Activated CD8-positive, alpha-beta T cell treated with anti-CD3 and anti-CD28 coated beads for 36 hours (primary cell): ENCODE measurements at places on chromosomes 5 and 9.

GRCh38 chr5:143576711-143577484, 173.4 kb upstream of the NR3C1 start:
- DNase-seq = no peak

DNA sequence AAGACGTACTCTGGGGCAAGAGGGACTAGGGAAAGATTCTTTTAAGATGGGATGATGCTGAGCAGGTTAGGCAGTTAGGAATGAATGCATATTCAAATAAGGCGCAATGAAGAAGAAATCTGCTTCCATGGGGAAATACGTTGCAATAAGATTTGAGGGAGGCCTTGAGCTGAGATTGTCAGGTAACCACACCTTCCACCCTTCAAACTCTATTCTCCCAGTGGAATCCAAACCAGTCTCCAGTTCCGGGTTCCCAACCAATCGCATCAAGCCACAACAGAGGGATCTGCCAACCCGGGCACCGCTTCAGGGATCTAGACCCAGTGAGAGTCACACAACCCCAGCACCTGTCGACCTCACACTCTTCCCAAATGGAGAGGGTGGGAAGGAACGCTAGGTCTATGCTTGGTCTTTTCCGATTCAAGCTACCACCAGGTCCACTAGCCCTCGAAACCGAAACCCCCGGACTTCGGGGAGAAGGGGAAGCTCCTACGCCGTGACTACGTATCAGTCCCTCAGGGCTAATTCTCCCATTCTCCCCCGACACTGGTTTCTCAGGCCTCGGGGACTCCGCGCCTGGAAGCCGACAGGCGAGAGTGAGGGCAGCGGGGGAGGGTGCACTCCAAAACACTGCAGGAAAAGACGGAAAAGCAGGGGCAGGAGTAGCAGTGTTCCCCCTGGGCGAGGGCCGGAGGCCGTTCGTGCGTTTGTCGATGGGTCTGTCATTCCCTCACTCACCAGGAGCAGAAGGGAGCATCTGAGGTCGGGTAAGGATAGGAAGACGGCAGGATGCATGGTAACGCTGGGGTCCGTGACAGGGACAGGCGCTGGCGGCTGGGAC, 534 bp downstream of the ERP44 start:
- peak; percentile 32 for DNase-seq

GRCh38 chr5:172943906-172944305, 15.3 kb upstream of the RPL26L1 start:
- DNase-seq = no peak

DNA sequence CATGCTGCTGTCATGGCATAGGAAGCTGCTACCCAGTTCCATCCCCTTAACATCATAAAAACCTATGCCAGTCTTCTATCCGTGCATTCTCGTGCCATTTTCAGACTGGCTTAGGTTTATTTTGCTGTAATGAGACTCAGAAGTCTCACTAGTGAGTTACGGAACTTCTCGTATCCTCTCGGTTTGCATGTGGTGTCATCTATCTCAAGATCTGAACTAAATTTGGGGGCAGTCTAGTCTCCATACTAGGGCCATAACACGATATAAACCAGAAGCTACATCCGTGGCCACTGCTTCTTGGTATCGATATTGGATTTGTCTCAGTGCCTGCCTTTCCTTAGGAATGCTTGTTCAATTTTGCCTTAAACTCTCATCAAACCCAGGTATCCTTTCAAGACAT, 771.2 kb upstream of the CDH10 start:
- DNase-seq = no peak

DNA sequence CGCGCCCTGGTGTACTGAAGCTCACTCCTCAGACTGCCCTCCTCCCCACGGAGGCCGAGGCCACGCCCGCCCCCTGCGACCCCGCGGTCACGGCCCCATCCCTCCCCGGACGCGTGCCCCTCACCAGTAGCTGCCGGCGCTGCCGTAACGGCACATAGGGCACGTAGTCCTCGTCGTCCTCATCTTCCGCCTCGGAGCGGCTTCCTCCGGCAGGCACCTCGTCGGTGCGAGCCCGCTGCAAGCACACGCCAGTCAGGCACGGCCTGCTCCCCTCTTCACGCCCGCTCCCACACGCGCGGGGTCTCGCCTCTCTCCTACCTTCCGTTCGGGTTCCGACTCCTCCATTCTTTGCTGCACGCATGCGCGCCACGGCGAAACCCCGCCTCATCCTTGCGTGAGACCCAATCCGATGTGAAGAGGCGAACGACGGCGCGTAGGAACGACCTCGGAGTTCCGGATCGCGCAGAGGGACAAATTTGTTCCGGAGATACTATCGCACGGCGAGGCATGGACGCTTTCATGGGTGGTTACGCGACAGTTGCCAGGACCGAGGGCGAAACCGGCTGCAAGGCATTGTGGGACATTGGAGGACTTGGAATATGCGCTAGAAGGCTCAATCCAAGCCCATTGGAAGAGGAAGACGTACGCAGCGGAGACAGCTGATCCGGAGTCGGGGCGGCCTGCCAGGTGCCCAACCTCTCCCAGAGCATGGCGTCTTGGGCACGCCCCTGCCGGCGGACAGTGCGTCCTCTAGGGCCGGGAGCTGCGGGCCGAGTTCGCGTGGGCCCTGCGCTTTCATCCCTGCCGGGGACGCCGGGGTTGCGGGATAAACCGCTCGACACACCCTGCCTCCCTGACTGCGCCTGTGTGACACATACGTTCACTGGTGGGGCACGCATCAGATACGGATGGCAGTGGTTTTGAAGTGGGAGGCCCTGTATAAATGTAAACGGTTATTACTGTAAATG, at the start of gene DDX41:
DDX41 (minus strand) TSS at position 361 of the 968 bp plus-strand sequence; CDS start at position 345, 16 bp downstream.
- peak; percentile 97 for DNase-seq

DNA sequence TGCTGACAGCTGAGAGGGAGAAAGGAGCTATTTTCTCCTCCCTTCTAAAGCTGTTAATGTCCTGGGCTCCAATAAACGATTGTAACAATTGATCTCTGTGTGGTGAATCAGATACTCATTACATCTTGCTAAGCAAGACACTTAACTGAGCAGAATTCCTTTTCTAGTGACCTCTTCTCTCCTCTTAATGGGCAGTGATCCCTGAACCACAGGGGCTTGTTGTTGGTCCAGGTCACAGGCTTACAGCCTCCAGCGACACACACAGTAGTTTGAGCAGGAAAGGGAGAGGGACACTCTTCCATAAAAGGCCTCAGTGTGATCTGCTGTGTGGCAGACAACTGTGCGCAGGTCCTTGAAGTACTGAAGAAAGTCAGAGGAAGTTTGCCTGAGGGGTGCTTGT, 58.5 kb upstream of the MYO10 start:
- no peak for DNase-seq

- no peak for DNase-seq
Measured at GRCh38 chr9:70156729-70157128, 102.0 kb upstream of the SMC5 start.

DNA sequence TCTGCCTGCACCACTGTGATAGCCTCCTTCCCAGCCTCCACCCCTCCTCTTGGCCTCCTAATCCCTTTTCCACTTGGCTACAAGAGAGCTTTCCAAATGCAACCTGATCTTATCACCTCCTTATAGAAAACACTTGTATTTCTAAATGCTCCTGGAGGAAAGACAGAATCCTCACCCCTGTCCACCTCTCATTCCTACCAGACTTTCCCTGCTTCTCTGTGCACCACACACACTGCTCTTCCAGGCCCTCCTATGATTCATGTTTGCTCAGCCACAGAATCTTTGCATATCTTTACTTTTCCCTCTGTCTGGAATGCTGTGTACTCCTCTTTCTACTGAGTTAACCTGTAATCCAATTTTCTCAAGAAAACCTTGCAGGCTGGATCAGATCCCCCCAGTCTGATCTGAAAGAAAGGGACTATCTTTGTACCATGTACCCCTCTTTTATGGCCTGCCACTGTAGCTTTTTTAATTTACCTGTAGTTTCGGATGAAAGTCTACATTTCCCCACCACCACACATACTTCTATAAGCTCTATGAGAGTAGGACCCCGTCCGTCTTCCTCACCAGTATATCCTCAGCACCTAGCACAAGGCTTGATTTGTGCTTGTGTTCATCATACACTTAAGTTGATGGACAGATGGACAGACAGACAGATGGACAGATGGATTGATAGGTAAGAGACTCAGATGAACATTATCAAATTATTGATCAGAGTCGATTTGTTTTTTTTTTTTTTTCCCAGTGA, 95.3 kb downstream of the GALNT10 start:
- DNase-seq = no peak

DNA sequence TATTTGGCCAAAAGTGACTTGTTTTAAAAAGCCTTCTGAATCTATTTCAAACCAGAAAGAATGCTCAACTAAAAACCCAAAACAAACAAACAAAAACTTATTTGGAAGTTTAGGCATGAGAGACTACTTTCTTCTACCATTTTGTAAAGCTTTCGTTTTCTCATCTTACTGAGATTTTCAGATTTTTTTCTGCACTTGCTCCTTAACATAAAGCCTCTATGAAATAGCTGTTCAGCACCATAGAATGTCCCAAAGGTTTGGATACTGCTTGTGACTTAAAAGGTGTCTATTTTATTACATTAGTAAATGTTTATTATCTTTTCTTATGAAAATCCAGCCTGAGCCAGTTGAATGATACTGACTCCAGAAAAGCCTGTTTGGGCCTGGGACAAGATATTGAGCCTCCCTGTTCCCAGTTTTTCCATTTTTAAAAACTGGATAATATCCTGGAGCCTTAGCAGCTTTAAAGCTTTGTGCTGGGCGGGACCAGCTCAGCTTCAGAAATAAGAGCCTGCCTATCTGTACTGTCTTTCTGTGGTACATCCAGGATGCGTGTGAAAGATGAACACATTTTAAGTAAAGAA, 292.6 kb downstream of the ZSWIM6 start:
- no peak for DNase-seq

DNA sequence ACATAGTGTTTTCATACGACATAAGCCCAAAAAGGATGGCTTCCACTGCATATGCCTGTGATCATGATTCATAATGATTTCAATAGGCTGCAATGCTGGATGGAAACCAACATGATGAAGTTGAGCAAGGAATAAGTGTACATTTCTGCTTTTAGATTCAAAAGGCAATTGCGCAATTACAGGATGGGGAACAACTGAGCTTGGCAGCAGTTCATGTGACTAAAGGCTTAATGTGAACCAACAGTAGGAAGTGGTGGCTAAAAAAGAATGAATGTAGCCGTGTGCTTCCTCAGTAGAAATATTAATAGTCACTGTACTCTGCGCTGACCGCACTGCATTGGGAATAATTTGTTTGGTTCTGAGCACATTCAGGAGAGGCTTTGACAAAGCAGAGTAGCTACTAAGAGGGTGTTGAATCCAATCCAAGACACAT, 51.2 kb downstream of the SLC1A3 start:
- DNase-seq = no peak

GRCh38 chr5:132233081-132233480, 5.4 kb upstream of the P4HA2 start:
- no peak for DNase-seq

DNA sequence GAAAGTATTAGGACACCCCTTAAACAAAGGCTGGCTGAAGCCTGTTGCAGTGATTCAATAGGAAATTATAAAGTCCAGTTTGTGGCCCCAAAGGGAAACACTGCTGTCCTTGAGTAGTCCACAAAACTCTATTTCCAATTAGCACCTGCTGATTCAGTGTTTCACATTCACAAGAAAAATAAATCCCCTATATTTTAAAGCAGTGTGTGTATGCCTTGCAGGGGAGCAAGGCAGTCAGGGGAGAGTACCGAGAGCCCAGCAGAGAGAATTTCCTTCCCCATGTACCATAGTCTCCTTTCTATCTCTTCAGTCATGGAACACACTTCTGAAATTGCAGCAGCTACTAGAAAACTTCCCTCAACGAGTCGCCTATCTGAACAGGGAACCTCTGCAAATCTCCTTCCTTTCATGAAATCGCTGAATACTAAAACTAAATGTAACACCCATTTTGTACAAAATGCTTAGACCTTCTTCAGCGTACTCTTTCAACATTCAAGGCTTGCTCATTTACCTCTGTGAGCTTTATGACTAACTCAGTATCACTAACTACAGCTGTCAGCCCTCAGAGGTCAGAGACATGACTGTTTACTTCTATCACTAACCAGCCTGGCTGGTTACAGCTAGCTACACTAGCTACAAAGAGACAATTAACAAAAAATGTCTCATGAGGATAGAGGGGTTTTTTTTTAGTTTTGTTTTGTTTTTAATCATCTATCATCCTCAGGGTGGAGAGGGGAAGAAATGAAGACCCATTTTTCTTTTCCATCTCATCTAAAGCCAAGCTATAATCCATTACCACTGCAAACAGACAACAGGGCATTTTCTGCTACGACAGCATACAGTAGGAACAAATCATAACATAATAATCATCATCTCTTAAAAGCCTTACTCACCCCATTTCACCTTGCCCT, 188.7 kb downstream of the EBF1 start:
- no peak for DNase-seq

- DNase-seq = no peak
Measured at GRCh38 chr5:119656023-119656422, 26.7 kb downstream of the FAM170A start.

GRCh38 chr9:97237311-97237786, 70.1 kb upstream of the CCDC180 start:
- no peak for DNase-seq

DNA sequence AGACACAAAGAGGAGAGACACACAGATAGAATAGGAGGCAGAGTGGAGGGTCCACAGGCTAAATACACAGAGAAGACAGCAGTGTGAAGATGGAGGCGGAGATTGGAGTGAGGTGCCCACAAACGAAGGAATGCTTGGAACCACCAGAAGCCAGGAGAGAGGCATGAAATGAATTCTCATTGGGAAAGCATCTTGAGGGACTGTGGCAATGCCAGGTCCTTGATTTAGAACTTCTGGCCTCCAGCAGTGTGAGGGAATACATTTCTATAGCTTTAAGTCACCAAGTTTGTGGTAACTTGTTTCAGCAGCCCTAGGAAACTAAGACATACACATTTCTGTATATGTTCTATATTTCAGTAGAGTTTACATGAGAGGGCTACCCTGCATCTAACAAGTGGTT, 396.6 kb upstream of the ZNF608 start:
- DNase-seq = no peak

DNA sequence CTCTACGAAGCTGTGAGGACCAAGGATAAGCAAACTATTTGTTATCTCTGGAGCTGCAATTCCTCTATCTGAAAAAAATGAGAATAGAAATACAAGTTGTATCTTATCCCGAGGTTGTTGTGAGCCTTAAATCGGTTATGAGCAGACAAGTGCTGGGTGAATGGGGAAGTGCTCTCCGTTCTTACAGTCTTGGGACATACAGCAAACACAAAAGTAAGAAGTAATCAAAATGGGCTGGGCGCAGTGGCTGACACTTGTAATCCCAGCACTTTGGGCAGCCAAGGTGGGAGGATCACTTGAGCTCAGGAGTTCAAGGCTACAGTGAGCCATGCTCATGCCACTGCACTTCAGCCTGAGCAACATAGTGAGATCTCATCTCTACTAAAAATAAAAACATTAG, 31.7 kb downstream of the ITK start:
- no peak for DNase-seq

DNA sequence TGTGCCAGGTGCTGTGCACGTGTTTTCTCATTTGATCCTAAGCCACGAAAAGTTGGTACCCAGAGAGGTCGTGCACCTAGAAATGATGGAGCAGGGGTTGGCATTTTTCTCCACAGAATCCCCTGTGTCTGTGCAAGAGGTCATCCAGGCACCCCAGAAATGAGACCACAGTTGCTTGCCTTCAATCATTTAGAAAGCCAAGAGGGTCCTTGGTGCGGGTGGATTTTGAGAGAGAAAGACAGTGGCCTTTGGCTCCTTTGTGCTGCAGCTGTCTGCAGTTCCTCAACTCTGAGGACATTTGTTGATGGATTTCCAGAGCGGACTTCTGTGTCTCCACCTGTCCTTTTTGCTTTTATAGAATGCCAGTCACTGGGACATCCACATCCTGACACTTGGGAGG, 33.8 kb upstream of the SPRY4 start:
- no peak for DNase-seq
